Endodermal cell (in vitro differentiated cells): ENCODE measurements at places on chromosomes 16 and 17. TPM values are rescaled to one million over a fixed set of nuclear protein-coding genes. Genes with fewer than 3 reads are reported as not detected.

- DNase-seq = no peak
- no peaks in the 10 kb centered on the region for H3K36me3 ChIP-seq
- no peak overlapping the region for H3K27ac ChIP-seq
- H3K4me1 ChIP-seq = no peaks in the 10 kb centered on the region
- no peak overlapping the region for H3K4me3 ChIP-seq
- H3K27me3 ChIP-seq = peaks cover 47% of the 10 kb centered on the region
These were observed 2.1 kb upstream of the LRRC75A start for GRCh38 chr17:16494059-16494458.

- no peaks in the 10 kb centered on the region for H3K27me3 ChIP-seq
- no peak overlapping the region for H3K27ac ChIP-seq
- H3K36me3 ChIP-seq = no peaks in the 10 kb centered on the region
- H3K4me3 ChIP-seq = no peak overlapping the region
These were observed 261.8 kb upstream of the PSMD7 start for GRCh38 chr16:74034862-74035261.

- peaks cover 20% of the 10 kb centered on the region for H3K27me3 ChIP-seq
- H3K36me3 ChIP-seq = no peaks in the 10 kb centered on the region
- no peak overlapping the region for H3K4me3 ChIP-seq
- no peak for DNase-seq
These were observed 8.2 kb upstream of the SALL1 start for GRCh38 chr16:51159296-51159695.

Gene TBC1D3C
- total RNA-seq = 0.22 TPM in 1 of 2 replicates, not detected in the other
